ENCODE measurements at places on chromosomes 16 and 17.

DNA sequence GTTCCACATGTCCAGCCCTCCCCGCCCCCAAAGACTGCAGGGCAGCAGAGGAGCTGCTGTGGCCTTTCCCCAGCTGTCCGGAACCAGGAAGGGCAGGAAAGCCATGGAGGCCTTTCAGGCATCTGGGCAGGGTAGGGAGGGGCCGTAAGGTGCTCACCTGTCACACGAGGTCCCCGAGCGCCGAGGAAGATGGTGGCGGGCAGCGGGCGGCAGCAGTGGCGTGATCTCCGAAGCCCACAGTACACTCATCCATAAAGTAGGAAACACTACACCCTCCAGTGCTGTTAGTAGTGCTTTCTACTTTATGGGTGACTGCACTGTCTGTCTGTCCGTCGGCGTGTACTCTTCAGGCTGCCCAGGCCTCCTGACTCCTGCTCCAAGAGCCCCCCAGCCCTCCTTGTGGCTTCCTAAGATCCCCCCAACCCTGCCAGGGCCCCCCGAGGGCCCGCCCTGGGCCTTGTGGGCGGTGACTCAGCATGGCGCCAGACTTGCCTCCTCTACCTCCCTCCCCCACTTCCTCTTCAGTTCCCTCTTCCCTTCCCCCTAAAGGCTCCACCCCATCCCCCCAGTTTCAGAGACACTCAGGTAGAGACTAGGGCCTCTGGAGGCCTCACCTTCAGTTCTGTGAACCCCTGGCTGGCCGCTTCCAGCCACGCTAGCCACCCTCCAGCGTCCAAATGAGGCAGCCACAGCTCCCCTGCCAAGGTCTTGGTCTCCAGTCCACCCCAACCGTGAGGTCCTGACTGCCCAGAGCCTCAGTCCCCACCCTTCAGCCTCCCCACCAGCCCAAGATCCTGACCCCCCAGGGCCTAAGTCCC, 2.6 kb upstream of the TSPOAP1 start:
- DNase-seq, result peak; percentile 86

DNA sequence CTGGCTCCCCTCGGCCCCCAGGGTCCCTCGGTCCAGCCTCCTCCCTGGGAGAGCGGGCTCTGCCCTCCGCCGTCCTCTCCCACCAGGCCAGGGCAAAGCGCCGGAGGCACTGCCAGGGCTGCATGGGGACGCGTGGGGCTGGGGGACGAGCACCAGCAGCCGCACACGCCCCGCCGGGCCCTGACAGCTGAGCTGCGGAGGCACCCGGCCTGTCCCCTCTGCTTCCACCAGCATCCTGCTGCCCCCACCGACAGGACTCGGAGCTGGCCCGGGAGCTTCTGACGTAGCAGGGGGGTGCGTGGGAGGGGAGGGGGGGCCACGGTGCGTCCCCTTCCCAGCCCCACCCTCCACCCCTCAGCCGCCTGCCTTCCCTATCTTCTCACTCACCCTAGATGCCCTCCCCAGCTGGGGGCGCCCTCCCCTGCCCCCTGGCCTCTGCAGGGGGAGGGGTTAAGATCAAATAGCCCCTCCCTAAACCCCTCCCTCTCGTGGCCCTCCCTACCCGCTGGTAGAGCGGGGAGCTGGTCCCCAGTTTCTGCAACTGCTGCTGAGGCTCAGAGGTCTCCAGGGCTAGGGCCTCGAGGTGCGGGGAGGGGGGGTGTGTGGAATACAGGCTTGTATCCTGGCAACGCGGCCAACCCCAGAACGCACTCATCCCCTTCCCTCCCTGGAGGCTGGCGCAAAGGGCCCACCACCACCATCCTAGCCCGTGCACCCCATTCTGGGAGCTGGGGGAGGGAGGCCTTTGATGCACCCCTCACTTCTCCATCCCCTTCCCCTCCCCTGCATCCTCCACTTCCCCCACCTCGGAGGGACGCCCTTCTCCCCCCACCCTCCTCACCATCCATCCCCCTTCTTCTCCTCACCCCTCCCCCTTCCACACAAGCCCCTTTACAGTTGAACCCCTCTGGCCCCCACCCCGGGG, 1.0 kb downstream of the SRCIN1 start:
- peak; percentile 73 for DNase-seq

- no peak for DNase-seq
These were observed 144.5 kb upstream of the ELAC2 start for GRCh38 chr17:13162361-13162760.

GRCh38 chr17:63481488-63481870, 4.6 kb downstream of the ACE start:
- no peak for DNase-seq

DNA sequence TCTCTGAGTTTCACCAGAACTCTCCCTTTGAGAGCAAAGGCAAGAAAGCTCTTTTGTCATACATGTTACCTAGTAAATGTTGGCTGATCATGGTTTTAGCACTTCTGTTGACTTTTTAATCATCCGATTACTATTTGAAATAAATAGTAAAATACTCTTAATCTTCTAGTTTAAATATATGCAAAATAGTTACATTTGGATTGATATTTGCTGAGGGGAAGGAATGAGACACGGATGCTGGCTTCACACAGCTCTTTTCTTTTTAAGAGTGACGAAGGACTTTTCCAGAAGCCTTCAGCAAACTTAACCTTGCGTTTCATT, 9.4 kb downstream of the NFATC3 start:
- DNase-seq, result no peak

DNA sequence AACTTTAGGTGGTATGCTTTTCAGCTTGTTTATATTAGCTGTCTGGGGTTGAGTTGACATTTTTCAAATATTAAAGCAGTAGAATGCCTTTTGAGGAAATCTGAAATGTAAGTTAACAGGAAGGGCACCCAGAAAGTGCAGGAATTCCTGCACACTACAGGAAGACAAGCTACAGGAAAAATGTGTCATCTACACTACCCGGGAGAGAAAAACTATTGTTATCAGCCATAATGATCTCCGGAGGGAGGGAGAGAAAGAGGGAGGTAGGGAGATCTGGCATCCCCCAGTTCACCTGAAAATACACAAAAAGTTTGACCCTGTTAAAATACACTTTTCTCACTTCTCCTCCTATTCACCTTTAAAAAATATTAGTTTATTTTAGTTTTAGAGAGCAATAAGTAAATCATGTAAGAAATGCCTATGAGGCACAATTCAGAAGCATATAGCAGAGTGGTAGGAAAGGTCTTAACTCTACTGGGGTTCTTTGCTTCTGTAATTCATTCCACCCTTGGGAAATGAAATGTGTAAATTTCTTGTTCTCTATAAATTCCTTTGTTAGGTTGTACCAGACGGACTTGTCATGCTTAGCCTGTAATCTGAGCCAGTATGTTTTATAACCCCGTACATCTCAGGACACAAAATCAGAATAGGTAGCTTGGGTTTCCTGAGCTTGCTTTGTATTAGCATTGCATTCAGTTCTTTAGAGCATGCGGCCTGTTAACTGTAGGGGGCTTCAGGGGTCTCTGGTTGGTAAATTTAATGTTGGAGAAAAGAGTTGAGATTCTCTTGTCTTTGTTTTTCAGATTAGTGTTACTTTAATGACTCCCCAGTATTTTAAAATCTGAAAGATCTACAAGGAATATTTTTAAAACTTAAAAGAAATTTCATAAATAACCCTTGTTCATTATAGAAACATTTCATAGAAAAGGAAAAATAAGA, 3.3 kb downstream of the MAP2K6 start:
- no peak for DNase-seq

DNA sequence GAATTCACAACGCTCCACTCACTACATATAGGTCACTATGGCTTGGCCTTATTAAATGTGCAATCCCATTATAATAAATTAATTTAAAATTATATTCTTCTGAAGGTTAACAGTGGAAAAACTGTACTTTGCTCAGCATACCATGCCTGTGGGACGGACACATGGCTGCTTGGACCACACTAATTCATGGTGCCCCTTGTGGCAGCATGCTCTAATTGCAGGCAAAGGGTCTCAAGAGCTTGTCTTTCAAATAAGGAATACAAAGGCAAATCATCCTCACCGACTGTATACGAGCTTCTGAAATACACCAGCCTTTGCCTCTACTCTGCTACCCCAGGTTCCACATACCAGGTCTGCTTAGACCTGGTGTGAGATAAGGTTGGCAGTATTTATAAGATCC, 11.7 kb downstream of the SMPD3 start:
- peak; percentile 34 for DNase-seq

- no peak for DNase-seq
These were observed 8.9 kb downstream of the TNFAIP1 start for GRCh38 chr17:28344435-28344901.

- no peak for DNase-seq
These were observed 761 bp downstream of the PDF start for GRCh38 chr16:69329369-69330285.

DNA sequence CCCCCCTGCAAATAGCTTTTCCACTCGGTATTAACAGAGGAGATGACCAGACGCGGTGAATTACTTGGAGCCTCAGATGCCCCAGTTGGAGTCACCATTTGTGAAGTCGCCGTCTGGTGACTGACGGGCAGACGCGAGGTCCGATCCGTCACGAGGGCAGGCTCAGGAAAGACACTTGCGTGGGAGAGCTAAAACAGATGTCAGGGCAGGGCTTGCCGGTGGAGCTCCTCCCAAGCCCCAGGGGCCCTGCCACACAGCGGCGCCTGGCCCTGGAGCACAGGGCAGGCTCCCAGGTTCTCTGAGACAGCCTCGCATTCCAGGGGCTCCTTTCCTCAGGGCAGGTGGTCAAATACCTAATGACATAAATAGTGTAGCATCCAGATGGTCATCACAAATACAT, 348.3 kb downstream of the C16orf95 start:
- no peak for DNase-seq

DNA sequence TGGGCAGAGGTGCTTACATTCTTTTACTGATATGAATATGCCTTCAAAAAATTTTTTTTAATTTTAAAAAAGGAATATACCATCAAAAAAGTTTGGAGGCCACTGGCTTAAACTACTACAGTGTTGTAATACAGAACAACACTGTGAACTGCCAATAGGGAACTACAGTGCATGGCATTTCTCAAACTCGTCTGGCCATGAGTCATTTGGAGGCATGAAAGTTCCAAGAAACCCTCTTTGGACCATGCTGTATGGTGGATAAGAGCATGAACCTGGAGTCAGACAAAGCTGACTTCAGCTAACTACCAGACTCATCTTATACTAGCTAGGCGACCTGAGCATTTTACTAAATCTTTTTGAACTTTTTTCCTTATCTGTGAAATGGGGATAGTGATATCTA, 9.2 kb upstream of the NF1 start:
- peak; percentile 21 for DNase-seq

- DNase-seq, result no peak
These were observed 21.5 kb downstream of the IRX5 start for GRCh38 chr16:54952195-54952594.

DNA sequence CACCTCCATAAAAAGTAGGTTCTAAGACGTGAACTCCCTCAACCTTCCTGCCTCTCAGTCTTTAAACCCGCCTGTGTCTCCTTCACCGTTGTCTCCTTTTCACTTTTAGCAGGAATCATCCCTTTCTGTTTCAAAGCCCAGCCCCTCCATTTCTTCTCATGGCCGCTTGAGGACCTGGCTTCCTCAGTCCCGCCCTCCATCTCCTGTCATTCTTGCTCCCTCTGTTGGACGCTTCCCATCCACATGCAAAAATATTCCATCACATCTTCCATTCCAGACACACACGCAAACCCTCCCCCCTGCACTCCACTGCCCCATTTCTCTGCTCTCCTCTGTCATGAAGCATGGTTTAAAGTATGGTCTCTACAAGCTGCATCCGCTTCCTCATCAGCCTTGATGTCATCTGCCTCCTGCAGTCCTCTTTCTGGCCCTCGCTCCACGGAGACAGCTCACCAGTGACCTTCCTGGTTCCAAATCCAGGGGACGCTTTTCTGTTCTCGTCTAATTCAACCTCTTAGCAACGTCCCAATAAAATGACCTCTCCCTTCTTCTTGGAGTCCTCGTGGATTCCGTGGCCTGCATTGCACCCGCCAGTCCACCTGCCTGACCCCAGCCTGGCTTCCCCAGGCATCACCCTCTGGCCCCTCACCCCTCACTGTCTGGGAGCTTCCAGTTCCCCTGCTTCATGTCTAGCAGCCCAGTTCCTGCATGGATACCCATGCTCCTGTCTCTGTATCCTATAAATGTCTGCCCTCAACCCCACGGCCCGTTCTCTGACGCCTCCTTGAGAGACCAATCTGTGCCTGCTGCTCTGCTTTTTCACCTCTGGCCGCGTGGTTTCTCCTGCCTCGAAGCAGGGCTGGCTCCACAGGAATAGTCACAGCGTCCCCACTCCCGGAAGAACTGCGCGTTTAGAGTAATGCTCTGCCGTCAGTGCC, 26.2 kb downstream of the ANKRD40 start:
- peak; percentile 80 for DNase-seq

DNA sequence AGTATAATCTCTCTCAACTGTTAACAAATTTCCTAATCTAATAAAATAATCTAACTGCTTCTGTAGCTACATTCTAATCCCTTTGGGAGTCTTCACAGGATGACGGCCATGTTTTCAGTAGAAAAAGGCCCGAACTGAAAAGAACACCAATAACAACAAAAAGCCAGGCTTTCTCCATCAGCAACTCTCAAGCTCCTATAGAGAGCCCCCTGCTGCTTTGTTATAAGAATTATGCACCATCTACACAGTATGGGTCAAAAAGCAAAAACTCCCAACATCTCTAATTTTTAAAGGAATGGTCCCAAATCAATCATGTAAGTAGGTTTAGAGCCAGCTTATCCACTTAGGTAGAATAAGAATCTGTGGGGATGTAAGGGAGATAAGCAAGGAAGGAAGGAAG, 163.6 kb upstream of the C17orf78 start:
- DNase-seq, result peak; percentile 11

DNA sequence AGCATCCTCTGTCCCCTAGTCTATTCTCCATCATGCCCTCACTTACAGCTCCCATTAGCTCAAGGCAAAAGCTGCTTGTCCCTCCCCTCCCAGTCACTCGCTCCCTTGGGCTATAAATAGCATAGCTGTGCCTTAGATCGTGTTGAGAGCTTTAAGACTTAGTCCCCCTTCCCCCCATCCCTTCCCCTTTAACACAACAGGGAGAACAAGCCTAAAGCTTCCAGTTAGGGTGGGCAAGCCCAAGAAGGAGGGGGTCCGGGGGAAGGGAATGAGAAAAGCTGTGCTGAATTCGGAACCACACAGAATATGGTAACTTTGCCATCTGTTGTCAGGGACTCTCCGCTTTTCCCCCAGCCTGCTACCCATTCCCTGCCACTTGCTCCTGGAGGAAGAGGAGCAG, 4.9 kb upstream of the HIGD1B start:
- DNase-seq, result no peak

- DNase-seq, result no peak
These were observed 6.8 kb downstream of the TELO2 start for GRCh38 chr16:1499756-1500464.

GRCh38 chr16:46996952-46997458, 23.5 kb upstream of the DNAJA2 start:
- DNase-seq, result no peak

Measured in common myeloid progenitor, CD34-positive (primary cell).